H54 (cell line): ENCODE measurements at places on chromosomes 13 and 19.

GRCh38 chr19:49387936-49388372 lies at the start of gene KASH5:
TSS of gene KASH5 (plus strand) at chr19:49388249. CDS start at chr19:49390884, 2,635 bp downstream.
- no peak for DNase-seq

DNA sequence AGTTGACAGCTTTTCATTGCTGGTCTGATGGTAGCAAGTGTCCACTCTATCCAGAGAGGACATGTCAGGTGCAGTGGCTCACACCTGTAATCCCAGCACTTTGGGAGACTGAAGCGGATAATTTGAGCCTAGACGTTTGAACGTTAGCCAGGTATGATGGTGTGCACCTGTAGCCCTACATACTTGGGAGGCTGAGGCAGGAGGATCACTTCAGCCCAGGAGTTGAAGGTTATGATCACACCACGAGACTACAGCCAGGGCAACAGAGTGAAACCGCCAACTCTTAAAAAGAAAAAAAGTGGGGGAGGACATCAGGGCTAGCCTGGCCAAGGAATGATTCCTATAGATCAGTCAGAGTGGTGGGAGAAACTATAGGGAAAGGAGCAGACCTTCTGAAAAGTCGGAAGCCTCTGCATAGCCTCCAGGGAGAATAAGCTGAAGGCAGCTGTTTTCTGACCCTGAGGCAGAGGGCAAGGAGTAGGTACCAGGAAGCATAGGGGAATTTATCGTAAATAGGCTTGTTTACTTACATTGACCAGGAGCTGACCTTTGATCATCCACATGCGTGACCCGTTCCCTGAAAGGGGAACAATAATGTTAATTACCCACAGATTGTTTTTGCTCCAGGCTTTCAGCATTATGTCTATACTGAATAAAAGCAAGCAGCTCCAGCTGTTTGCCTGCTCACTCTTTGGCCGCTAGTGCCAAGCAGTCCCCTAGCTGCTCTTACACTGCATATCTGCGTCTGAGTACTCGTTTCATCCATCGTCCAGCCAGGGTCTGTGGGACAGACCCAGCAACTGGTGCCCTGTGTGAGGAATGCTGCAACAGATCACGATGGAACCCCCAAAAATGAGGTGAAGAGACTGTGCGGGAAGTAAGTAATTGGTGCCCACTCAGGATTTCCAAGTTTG lies 161.6 kb downstream of the RNF17 start:
- no peak for DNase-seq

DNA sequence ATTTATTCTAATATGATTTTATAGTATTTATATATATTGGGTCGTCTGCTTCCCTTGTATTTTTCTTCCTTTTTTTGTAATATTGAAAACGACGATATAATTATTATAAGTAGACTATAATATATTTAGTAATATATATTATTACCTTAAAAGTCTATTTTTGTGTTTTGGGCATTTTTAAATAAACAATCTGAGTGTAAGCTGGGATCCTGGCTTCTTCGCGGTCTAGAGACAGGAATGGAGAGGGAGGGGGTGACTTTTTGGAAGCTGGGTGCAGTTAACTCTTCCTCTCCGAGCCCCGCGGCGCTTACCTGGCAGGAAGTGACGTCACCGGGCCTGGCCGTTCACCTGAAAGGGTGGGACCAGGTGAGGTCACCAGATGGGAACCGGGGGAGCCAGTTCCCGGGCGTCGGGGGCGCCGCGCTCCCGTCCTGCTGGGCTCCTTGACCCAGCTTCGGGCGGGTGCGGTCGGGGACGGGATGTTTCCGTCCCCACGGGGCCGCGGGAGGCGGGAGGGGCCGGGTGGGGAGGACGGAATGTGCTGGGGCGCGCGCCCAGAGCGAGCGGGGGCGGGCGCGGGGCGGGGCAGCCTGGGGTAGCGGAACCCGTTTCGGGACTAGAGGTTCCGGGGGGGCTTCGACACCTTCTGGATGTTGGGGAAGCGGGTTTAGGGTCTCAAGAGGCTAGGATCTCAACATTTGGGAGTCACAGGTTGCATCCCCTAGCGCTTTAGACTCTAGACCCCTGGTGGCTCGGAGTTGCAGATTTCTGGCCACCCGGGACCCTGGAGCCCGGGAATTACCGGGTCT lies 2.8 kb downstream of the ZFP36 start:
- peak; percentile 75 for DNase-seq

DNA sequence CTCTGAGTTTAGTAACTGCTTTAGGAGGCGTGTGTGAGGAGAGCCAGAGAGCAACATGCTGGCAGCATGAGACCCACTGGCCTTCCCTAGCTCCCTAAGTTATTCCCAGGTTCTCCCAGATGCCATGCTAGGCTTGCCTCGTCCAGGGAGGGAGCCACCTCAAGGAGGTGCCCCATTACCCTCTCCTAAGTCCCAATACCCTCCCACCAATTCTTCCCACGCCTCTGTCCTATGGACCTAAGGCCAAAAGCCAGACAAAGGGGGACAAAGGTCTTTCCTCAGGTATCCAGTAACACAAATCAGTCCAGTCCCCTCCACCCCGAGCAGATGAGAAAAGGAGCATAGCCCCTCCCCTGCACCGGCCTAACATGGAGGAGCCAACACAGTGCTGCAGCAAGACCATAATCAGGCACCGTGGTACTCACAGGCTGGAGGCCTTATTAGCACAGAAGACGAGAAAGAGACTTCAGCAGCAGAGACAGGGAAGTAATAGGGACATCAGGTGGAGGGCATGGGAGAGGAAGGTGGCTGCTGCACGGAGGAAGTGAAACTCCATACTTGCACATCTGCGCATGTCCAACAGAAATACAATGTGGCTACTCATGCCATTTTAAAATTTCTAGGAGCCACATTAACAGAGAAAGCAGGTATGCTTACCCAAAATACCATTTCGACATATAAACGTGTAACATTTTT lies 46.3 kb downstream of the BRD4 start:
- DNase-seq = no peak

DNA sequence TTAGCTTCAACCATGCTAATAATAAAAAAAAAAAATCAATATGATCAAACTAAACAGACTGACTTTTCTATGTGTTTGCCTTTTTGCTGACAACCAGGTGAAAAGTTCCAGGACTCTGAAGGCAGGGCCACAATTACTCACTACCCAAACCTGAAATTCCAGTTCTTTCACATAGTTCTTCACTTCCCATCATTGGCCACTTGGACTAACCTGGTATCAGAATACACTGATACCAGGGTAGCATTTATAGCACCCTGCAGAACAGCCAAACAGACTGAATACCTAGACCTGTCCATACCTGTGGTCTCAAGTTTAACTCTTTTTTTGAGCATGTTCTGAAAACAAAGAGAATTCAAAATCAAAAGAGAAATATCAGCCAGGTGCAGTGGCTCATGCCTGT lies 25.1 kb downstream of the ELF1 start:
- no peak for DNase-seq

GRCh38 chr19:31372246-31372781 lies 23.1 kb upstream of the TSHZ3 start:
- DNase-seq = no peak

DNA sequence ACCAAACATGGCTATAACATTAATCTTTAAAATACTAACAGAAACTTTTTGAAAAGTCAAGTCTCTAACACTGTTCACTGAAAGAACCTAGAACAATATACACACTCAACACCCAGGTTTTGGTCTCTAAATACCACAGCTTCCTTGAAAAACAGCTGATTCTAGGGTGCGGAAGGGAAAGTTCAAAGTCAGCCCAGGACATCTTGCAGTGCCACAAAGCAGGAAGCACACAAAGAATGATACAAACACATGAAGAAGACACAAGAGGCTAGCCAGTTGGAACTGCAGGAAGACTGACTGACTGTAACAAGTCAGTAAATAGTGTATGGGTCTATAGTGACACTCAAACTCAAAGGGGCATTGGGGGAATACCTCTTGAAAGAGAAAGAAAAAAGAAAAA lies 4.6 kb downstream of the DEDD2 start:
- DNase-seq = no peak

DNA sequence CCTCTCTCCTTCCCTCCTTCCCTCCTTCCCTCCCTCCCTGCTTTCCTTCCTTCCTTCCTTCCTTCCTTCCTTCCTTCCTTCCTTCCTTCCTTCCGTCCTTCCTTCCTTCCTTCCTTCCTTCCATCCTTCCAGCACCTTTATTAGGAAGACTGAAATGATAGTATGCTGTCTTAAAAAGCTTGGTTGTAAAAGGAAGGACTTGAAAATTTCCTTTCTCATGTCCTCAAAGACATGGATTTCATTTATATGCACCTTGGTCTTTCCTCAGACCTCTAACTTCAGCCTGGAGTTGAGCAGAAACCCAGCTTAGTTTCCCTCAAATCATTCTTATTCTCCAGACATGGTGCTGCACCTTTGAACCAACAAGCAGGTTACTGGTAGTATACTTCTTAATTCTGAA lies 141.7 kb downstream of the GPC6 start:
- DNase-seq = no peak

- no peak for DNase-seq
Observed at GRCh38 chr13:40442231-40442630, 224.2 kb downstream of the FOXO1 start.

DNA sequence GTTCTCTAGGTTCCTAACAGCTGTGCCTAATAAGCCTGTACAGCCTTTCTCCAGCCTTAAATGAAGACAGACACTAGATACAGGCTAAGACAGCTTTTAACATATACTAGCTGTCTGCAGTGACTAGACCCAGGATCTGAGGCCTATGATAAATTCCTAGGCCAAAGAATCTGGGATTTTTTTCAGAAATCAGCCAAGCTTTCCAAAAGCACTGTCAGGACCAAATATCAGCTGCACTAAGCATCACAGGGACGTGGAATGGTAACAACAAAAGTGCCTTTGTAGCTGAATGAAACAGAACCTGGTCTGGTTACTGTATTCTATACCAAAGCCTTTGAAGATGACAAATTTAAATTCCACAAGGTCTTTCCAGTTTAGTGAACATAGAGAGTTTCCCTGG lies 77.9 kb upstream of the DOCK9 start:
- no peak for DNase-seq

GRCh38 chr13:108276060-108276459 lies 6.5 kb downstream of the TNFSF13B start:
- DNase-seq = no peak

GRCh38 chr13:30047154-30047874 lies 196.9 kb upstream of the UBL3 start:
- no peak for DNase-seq

DNA sequence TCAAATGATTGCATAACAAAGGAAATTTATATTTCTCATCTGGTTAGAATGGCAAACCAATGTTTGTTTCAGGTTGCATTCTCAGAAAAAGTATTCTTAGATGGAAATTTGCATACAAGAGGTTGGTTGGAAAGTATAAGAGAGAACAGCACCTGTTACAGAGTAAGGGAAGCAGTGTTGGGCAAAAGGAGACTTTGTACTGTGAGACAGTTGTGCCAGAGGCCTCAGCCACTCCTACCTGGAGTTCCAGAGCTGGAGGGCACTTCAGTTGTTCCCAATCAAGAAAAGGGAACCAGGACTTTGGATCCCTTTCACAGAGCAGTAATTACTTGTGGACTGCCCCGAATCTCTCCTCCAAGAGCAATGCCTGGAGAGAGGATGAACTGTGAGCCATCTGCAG lies 81.8 kb downstream of the SPRY2 start:
- no peak for DNase-seq

DNA sequence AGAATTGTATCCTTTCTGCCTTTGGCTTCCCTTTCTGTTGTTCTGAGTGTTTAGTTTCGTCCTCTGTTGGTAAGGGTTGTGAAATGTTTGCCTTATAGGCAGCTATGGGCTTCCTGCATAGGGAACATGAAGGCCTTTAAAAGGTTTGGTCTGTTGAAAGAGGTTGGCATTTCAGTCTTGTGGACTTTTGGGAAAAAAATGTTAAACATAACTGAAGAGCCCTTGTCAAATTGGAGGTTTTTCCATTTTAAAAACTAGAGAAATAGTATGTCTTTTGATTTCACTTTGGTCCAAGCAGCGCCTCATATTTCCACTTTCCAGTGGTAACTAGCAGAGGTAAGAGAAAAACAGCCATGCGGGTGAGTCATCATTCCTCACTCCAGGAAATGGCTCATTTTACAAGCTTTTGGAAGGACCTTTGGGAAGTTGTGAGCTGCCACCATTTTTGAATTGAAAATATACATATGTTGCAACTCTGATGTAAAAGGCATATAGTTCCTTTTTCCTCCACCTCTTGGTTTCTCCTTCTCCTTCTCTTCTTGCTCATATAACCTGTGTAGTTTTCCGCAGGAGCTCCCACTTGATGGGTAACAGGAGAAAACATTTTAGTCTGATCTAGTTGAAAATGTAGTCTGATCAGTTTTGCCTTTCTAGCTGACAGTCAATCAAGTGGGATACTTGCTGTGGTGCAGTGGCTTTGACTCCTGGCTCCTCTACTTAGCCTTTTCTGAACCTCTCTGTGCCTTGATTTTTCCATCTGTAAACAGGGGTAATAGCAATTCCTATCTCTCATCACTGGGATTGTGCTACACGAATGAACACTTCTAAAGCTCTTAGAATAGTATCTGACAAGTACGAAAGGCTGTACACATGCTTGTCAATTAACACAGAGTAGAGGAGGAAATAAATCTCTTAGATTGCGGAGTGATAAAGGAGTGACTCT lies 23.0 kb downstream of the GPC6 start:
- peak; percentile 40 for DNase-seq

DNA sequence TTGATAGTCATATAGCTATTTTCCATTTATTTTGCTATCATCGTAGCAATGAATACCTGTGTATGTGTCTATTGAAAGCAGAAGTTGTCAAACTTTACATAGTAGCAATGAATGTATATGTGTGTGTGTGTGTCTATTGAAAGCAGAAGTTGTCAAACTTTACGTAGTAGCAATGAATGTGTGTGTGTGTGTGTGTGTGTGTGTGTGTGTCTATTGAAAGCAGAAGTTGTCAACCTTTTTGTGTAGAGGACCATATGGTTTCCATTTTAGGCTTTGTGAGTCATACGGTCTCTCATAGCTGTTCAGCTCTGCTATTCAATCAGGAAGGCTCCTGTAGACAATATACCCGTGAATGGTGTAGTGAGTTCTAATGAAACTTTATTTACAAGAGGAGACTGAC lies 20.8 kb downstream of the NLRP4 start:
- no peak for DNase-seq

- peak; percentile 93 for DNase-seq
Observed at GRCh38 chr13:114130837-114131582, 1.4 kb downstream of the RASA3 start.

DNA sequence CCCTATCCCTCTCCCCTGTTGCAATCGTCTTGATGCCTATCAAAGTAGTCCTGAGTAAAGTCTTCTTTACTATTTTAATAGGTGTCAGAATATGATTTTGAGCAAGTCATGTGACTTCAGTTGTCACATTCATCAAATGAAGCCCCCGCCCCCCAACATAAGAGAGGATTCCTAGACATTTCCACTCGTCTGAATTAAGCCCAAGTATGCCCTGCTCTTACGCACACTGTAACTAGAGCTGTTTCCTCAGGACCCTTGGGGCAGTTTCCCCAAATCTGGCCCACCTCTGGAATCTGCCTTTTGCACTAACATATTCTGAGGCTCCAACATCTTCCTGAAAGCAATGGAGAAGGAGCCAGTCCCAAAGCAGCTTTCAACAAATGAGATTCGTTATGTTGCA lies 25.5 kb downstream of the SACS start:
- DNase-seq = no peak

DNA sequence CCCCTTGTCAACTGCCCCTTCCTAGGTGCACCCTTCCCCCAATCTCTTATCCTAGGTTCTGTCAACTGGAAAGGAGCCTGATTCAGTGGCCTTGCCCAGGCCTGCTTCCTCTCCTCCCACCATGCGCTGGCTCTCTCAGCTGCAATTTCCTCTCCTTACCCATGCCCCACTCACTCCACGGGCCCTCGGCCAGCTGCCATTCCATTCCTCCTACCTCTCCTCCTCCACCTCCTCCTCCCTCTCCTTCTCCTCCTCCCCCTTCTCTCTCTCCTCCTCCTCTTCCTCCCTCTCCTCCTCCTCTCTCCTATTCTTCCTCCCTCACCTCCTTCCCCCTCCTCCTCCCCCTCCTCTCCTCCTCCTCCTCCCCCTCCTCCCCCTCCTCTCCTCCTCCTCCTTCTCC lies 9.6 kb upstream of the TIMM44 start:
- no peak for DNase-seq
